ENCODE measurements at places on chromosomes 7 and 10.

DNA sequence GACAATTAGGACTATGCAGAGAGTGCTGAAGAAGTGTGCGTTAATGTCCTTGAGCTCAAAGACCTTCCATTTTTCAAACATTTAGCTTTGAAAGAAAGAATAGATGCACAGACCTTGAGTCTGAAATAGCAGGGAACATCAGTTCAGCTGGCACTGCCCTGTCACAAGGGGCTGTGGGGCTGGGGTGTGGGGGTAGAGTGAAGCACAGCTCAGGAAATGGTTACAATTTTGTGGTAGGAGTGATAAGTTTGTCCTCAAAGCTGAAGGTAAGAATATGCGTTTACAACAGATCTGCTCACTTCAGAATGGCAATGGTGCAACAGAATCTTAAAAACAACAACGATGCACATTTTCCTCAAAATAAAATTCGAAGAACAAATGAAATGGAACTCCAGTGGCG is 33.6 kb downstream of the SMKR1 start:
- DNase-seq, result no peak

DNA sequence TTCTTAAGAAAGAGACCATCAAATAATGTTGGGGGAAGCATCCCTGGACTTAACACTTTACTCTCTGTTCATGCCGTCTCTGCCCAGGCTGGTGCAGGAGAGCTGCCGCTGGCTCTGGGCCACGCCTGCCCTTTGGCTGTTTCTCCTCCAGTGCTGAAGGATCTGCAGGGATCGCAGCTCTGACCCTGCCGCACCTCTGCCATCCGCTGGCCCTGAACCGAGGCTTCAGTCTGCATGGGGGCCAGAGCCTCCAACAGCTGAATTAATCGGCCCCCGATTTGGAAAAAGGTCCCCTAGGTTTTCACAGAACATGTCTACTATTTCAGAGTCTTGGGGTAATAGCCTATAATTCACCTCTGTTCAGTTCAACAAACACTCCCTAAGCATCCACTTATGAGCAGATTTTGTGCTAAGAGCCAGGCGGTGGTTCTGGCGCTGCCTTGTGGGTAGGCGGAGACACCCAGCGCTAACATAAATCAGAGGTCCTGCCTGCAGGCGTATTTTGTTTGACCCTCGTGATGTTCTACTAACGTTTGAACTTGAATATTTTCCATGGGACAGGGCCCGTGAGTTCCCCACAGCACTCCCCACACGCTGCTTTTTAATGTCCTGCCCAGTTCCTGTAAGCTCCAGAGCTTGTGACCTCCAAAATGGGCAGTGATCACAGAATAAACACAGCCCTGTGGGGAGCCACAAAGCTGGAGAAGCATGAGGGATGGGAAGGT is 99.0 kb downstream of the DYNC2I1 start:
- no peak for DNase-seq

- DNase-seq, result no peak
Measured at GRCh38 chr10:34967335-34967880, 122.7 kb downstream of the CUL2 start.

GRCh38 chr7:78359836-78360235 is 561.3 kb downstream of the PHTF2 start:
- no peak for DNase-seq

DNA sequence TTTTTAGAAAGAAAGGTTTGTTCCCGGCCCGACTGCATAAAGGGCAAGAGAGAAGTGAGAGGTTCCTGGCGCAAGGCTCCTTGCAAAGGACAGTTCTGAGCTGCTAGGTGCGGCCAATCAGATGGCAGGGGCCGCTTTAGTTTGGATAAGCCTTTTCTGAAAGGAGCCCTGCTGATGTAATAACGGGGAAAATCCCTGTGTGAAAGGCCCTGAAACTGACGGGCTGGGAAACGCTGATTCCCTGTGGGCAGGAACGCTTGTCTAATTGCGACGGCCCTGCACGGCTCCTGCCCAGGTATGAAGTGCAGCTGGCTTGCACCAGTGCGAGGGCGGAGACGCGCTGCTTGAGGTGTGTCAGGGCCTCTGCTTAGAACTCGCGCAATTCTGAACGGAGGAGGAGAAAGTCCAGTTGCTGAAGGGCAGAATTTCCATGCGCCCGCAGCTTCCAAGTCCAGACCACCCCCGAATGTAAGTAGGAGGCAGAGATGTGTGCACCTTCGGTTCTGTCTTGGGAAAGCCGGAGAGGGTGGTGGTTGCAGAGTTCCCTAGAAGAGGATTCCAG is 30.5 kb downstream of the TACC2 start:
- DNase-seq, result no peak

GRCh38 chr10:693506-693905 is 4.0 kb upstream of the DIP2C start:
- DNase-seq, result no peak

- no peak for DNase-seq
Measured at GRCh38 chr10:44742248-44742647, 168.9 kb upstream of the TMEM72 start.
